ENCODE measurements at places on chromosomes 2 and 18. TPM values are rescaled to one million over a fixed set of nuclear protein-coding genes. Genes with fewer than 3 reads are reported as not detected.

PIEZO2 gene
- total RNA-seq: 0.63 TPM

NAT8 gene
- total RNA-seq: not detected

TNS1 gene
- 720 TPM for total RNA-seq

CD8B gene
- 0.75 TPM for total RNA-seq

LIPG gene
- 0.93 TPM for total RNA-seq

LDLRAD4 gene
- 33.1 TPM for total RNA-seq

REG1B gene
- not detected for total RNA-seq

CYP26B1 gene
- total RNA-seq: 2.5 TPM

NTSR2 gene
- not detected for total RNA-seq

RAD51AP2 gene
- total RNA-seq: 0.28 TPM

UBE2E3 gene
- 48.3 TPM for total RNA-seq

GATA6 gene
- 88.7 TPM for total RNA-seq

Measured in right atrium auricular region (tissue), 2 donors.